ENCODE measurements at places on chromosomes 16 and 17.
A peak's percentile ranks its signal among the peaks of the same experiment; 100 is the strongest.

GRCh38 chr17:7885367-7886226 lies 3.0 kb upstream of the CHD3 start:
- peak; percentile 44 for DNase-seq

GRCh38 chr17:69516911-69517310 lies 102.4 kb downstream of the MAP2K6 start:
- no peak for DNase-seq

DNA sequence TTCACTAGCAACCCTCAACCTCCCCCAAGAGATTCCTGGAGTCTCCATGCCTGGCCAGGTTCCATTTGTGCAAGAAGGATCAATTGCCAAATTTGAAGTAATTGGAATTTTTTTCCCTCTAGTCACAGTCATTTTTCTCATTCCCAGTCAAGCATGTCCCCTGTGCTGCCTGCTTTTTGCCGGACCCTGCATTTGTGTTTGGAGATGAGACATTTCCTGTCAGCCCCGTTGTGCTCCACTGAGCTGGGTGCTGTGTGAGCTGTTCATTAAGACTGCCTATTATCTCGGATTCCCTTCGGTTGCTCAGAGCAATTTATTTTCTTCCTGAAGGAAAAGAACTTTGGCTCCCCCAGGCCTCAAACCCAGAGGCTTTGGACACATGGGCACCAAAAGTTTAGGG lies 201.0 kb upstream of the NLRP1 start:
- no peak for DNase-seq

GRCh38 chr17:67496286-67496685 lies 119.2 kb downstream of the PITPNC1 start:
- DNase-seq: no peak

DNA sequence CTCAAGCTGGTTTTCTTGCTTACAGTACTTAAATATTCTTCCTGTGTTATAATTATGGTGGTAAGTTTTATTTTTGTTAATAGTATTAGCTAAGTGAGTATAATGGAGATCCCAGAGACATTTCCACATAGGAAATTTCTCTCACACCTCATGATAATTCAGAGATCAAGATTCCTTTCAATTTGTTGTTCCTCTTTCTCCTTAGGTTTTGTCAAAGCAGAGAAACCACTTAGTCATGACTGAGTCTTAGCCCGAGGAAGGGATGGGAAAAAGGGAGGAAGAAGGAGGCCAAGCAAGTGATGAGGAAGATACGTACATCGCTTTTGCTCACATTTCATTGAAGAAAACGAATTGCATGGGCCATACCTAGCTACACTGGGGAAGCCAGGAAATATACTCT lies 18.4 kb downstream of the ESRP2 start:
- DNase-seq: no peak

GRCh38 chr17:37673386-37673785 lies 30.1 kb upstream of the DDX52 start:
- no peak for DNase-seq

- DNase-seq: no peak
Measured at GRCh38 chr16:88472069-88472468, 19.0 kb downstream of the ZFPM1 start.

DNA sequence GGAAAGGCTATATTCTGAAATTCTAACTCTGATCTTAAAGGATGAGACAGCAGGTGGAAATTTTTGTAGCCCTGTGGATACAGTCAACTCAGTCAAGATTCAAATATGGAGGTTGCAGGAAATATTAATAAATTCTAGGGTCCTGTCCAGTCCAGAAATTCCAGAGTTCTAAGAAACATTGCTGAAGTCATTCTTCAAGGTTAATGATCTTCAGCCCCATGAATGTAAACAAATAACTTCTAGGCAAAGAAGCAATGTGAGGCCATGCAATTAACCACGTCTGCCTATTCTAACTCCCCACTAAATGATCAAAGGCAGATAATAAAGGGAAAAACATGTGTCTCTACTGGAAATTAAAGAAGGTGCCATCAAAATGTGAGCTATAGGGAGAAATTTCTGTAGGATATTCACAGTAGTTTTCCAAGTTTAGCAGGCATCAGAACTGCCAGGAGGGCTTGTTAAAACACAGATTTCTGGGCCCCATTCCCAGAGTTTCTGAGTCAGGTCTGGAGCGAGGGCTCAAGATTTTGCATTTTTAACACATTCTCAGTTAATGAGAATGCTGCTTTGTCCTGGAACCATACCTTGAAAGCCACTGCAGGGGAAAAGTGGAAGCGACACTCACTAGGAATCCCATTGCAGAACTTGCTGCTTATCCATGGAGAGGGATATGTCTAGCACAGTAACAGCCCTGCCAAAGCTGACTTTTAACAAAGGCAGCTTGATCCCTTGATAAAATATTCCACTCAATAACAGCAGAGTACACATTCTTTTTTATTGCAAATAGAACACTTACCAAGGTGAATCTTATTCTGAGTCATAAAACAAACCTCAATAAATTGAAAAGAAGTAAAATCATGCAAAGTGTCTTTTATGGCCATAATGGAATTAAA lies 61.8 kb downstream of the DNAH3 start:
- no peak for DNase-seq

GRCh38 chr17:20043021-20043420 lies 33.9 kb downstream of the SPECC1 start:
- no peak for DNase-seq

DNA sequence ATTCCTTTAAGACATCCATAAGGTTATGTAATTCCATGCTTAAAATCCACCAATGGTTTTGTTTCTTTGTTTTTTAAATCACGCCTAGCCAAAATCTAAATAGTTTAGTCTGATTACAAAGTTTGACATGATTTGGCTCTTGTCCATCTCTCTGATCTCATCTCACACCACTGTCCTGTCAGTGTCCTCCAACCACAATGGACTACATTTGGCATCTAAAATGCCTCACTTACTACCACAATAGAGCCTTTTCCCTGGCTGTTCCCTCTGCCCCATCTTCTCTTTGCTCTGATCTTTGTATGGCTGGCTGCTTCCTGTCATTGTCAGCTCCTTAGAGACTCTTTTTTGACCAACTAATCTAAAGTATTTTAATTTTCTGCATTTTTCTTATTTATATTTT lies 157.2 kb downstream of the MYO1D start:
- DNase-seq: no peak

GRCh38 chr16:11217651-11218603 lies 38.1 kb downstream of the SOCS1 start:
- no peak for DNase-seq

- DNase-seq: no peak
Measured at GRCh38 chr17:44518032-44518431, 14.8 kb upstream of the GPATCH8 start.

DNA sequence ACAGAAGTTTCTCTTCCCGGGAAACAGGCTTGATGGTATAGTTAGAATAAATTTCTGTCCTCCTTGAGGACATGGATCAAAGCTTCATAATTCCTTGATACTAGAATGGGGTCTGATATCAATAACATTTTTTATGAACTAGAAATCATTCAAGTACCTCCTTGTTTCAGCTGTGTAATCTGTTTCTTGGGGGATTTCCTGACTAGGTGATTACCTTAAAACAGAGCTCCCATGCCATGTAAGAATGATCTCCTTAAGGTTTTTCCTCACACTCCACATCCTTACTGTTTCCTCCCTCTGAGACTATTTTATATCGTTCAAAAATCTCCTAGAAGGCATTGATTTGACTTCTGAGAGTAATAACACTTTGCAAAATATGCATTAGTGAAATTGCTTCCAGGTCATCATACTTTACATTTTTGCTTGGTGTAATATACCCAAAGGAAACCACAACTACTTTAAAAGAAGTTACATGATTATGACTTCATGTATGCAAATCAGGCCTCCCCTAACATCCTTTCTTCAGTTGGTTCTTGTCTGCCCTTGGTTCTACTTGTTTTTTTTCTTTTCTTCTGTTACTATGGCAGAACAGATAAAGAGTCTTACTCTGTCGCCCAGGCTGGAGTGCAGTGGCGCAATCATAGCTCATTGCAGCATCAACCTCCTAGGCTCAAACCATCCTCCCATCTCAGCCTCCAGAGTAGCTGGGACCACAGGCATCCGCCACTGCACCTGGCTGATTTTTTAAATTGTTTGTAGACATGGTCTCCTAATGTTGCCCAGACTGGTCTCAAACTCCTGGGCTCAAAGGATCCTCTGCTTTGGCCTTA lies 388.8 kb downstream of the ZFHX3 start:
- DNase-seq: no peak

DNA sequence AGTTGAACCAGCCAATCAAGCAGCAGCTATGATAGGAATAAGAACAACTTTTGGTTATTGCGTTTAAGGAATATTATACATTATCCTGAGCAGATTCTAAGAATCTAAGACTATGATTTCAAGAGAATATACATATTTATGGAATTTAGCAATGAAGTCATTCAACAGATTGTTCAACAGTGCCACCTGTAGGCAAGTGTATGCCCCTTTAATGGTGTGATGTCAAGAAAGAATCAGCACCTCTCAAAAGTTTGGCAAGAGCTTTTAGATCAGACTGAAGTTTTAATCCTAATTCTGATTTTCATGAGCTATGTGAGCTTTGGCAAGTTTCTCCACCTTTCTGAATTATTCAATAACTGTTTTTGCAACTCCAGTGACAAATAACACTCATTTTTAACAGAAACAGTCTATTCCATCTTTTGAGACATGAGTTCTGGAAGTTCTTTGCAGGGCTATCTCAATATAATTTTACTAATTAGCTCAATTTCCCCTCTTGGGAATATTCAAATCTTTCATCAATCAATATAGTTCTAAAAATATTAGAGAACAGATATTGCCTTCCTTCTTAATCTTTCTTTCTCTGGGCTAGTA lies 474.3 kb upstream of the TOM1L1 start:
- DNase-seq: no peak

- peak; percentile 90 for DNase-seq
Measured at GRCh38 chr17:17823433-17824118, 13.2 kb downstream of the SREBF1 start.

- DNase-seq: no peak
Measured at GRCh38 chr17:63344383-63344782, 101.7 kb downstream of the CYB561 start.

DNA sequence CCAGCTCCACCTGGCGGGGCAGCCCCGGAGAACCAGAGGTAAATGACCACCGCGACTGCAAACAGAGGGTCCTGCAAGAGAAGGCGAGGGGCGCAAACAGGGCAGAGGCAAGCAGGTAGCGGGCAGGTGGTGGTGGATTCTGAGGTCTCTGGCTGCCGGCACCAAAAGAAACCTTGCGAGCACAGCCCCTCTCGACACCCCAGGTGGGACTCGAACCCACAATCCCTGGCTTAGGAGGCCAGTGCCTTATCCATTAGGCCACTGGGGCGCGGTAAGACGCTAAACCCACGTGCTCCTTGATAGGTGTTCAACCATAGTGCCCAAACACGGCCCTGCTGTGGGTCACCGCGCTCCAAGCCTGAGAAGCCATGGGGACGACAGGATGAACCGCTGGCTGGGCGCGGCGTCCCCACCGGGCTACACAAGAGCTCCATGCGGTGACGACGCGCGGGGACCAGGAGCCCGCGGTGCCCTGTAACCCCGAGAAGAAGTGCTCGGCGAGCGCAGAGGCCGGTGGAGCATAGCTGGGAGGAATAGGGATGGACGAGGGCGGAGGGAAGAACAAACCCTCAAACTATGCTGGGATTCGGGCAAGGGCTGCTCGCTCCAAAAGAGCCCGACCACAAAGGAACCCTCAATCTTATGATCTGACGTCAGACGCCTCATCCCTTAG lies 12.4 kb downstream of the ATP5PD start:
- peak; percentile 70 for DNase-seq

- DNase-seq: no peak
Measured at GRCh38 chr17:1413281-1413791, 13.3 kb upstream of the YWHAE start.

- DNase-seq: no peak
Measured at GRCh38 chr16:89643769-89644300, 13.7 kb downstream of the CHMP1A start.

DNA sequence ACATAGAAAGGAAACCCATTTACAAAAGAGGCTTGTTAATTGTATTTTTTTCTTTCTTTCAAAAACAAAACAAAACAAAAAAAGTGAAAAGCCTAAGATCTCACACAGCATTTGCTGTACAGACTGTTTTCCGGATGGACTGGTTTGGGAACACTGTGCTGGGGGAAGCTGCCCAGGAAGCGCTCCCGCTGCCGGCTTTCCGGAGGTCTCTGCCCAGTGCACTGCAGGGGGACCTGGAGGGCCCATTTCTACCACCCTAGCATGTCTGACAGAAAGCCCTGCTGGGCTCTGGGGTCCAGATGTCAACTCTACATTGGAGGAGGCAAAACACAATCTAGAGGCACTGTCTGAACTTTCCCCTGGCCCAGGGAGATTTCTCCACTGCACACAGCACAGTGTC lies 26.3 kb upstream of the CLEC18B start:
- DNase-seq: no peak

- no peak for DNase-seq
Measured at GRCh38 chr16:85571563-85571812, 41.6 kb upstream of the GSE1 start.

DNA sequence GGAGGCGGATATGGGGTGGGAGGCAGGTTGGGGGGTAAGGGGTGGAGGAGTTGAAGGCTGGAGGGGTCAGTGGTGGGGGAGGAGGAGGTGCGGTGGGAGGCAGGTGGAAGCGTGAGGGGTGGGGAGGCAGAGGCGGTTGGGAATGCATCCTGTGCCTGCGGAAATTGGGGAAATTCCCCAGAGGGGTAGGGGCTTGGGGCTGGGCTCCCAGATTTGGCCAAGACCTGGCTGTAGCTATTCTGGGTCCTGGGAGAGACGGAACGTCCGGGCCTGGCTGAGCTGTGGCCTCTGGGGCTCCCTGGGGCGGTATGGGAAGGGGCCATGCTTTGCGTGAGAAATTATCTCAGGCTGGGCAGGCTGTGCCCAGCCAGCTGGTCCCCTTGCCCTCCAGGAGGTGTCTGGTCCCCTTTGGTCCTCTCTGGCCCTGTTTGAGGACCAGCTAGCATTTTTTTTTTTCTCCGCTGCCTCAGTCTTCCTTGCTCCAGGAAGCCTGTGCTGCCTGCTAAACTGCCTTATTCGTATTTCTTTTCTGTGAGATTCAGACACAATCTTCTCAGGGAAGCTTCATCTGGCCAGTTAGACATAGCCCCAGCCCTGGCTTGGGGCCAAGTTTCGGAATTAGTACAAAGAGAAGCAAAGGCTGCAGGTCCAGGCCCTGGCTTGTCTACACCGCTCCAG lies 7.3 kb upstream of the TRPV2 start:
- peak; percentile 57 for DNase-seq

GRCh38 chr16:89047331-89048089 lies 46.1 kb upstream of the ACSF3 start:
- DNase-seq: no peak

- no peak for DNase-seq
Measured at GRCh38 chr16:80344570-80344969, 196.2 kb upstream of the DYNLRB2 start.

DNA sequence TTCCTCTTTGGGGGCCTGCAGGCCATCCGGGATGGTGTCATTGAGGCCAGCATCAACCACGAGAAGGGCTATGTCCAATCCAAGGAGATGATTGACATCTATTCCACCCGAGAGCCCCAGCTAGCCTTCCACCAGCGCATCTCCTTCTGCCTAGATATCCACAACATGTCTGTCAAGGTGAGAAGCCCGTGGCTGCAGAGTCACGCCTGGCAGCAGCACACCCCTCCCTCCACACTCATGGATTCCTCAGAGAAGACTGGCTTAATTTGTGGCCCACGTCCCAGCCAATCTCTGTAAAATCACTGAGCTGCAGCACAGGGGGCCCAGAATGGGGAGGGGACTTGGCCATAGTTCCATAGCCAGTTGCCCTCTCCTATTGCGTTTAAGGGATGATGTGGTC lies 15.6 kb downstream of the PSMD3 start:
- no peak for DNase-seq

- peak; percentile 59 for DNase-seq
Measured at GRCh38 chr17:63838631-63839171, 3.8 kb downstream of the SMARCD2 start.

- DNase-seq: peak; percentile 30
Measured at GRCh38 chr16:58511933-58512815, 3.1 kb upstream of the SETD6 start.

Data from C1 segment of cervical spinal cord (tissue), 14 donors.